ENCODE measurements at places on chromosomes 4 and X.
A peak's percentile ranks its signal among the peaks of the same experiment; 100 is the strongest.

DNA sequence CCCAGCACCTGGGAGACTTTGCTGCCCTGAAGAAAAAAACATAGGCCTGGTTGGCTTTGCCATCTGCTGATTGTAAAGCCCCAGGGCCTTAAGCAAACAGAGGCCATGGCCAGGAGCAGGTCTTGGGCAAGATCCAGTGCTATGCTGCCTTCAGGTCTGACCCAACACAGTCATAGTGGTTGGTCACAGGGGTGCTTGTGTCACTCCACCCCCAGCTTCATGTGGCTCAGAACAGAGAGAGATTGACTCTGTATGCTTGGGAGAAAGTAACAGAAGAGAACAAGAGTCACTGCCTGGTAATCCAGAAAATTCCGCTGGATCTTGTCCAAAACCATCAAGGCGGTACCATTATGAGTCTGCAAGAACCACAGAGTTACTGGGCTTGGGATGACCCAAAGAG lies 24.4 kb upstream of the SMARCA5 start:
- H3K4me3 ChIP-seq = no peak overlapping the region
- H3K27me3 ChIP-seq = no peaks in the 10 kb centered on the region
- H3K27ac ChIP-seq = no peak overlapping the region
- H3K4me1 ChIP-seq = no peaks in the 10 kb centered on the region

DNA sequence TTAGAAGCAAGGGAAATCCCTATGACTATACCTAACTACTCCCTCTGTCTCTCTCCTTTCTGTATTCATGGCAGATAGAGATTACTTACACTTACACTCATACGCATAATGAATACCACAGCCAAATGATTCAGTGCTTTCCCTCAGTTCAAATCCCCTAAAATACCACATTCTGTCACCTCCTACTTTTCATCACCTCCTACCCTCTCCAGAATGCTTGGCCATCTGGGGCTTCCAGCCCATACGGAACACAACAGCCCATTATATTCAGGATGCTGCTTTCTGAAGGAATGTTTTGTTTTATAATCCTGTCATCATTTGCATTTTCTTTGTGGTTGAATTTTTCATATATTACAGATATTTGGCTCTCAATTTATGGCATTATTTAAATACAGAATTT lies 361.6 kb downstream of the GRIA2 start:
- no peak overlapping the region for H3K27ac ChIP-seq
- no peaks in the 10 kb centered on the region for H3K36me3 ChIP-seq

- no peak overlapping the region for H3K4me3 ChIP-seq
- no peak overlapping the region for H3K27ac ChIP-seq
- no peaks in the 10 kb centered on the region for H3K27me3 ChIP-seq
- DNase-seq = no peak
- no peaks in the 10 kb centered on the region for H3K36me3 ChIP-seq
Observed at GRCh38 chrX:127404161-127404560, 584.6 kb downstream of the PRR32 start.

DNA sequence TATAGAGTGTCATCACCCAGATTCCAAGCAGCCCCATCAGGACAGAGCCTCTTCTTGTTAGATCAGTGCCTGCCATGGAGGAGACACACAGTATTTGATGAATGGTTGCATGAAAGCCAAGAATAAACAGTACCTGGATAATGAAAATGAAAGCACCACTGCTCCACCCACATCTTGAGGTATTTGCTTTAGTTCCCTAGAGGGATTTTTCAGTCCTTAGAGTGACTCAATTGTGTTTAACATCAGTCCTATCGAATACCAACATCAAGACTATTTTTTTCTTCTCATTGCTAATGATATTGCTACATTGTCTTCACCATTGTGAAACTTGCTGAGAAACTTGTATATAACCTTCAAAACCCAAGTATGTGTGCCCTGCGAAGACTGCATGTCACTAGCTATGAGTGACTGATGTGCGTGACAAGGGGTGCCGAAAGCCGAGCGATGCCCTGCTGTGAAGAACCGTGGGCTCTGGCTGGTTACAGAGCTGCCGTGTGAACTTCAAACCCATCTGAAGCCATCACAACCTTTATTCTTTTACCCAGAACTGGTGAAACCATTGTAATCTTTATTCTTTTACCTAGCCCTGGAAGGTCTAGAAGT lies 211.3 kb upstream of the FAT1 start:
- DNase-seq = peak; percentile 34
- H3K4me1 ChIP-seq = peaks cover 18% of the 10 kb centered on the region
- no peaks in the 10 kb centered on the region for H3K36me3 ChIP-seq
- no peaks in the 10 kb centered on the region for H3K27me3 ChIP-seq
- no peak overlapping the region for H3K4me3 ChIP-seq
- peak overlapping the region; percentile 41 for H3K27ac ChIP-seq

DNA sequence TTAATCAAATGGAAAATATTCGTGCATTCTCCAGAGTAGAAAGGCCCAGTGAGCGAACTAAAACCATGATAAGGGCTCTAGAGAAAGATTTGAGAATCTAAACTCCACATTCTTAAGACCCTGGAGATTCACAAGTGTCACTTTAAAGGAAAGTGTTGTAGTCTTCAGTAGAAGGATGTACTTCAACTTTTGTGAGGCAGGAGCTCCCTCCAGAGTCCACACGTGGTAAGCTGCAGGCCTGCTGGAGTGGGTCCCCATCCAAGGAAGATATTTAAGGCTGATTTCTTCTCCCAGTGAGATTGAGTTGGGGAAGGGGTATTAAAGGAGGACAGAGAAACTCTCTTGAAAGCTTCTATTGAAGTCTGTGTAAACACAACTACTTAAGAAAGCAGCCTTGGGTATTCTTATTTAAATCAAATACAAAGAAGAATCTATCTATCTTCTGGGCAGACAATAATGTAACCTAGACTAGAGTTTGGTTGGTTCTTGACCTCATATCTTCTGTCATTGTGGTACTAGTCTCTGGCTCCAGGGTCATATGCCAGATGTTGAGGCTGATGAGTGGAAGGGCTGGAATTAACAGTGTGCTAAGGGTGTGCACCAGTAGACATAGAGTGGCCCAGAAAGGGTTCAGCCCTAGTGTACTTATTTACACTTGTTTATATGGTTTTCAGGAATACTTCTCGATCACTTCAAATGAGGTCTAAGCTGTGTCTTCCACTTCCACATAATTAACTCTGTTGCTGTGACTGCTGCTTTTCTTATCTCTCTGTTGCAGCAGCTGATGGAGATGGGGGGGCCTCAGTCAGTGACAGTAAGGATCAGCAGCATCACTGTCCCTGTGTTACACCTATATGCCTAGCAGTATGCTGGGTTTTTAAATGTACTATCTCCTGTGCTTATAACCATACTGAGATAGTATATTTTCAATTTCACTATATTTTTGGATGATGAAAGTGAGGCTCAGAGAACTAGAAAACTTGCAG lies 76.1 kb downstream of the HMGB2 start:
- H3K27me3 ChIP-seq = no peaks in the 10 kb centered on the region
- no peaks in the 10 kb centered on the region for H3K36me3 ChIP-seq
- H3K4me1 ChIP-seq = no peaks in the 10 kb centered on the region

GRCh38 chr4:123481717-123482116 lies 85.1 kb downstream of the SPRY1 start:
- no peaks in the 10 kb centered on the region for H3K36me3 ChIP-seq
- no peak overlapping the region for H3K27ac ChIP-seq
- no peaks in the 10 kb centered on the region for H3K27me3 ChIP-seq
- no peak for DNase-seq
- H3K4me3 ChIP-seq = no peak overlapping the region

DNA sequence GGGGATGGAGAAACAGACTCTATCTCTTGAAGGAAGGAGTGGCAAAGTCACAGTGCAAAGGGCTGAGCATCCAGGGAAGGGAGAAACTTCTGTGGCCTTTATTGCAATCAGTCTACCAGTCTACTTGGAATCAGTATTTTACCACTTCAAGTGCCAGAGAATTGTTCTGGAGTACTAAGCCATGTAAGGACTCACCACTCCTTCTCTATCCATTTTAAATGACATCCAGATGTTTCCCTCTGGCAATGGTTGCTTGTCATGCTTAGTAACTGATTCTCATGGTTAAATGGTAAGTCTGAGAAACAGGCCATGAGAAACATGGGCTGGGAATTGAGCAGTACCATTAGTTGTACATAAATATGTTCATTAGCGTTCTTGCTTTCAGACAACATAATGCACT lies 21.1 kb upstream of the SMIM10 start:
- no peaks in the 10 kb centered on the region for H3K4me1 ChIP-seq
- DNase-seq = no peak
- H3K27ac ChIP-seq = no peak overlapping the region

GRCh38 chr4:88975958-88976774 lies 80.8 kb downstream of the FAM13A start:
- no peak overlapping the region for H3K4me3 ChIP-seq
- H3K36me3 ChIP-seq = no peaks in the 10 kb centered on the region
- DNase-seq = no peak

- no peak overlapping the region for H3K4me3 ChIP-seq
- H3K36me3 ChIP-seq = no peaks in the 10 kb centered on the region
- peak overlapping the region; percentile 12 for H3K27ac ChIP-seq
- DNase-seq = no peak
- no peaks in the 10 kb centered on the region for H3K4me1 ChIP-seq
- H3K27me3 ChIP-seq = no peaks in the 10 kb centered on the region
Observed at GRCh38 chr4:88738180-88738579, 40.6 kb upstream of the NAP1L5 start.

DNA sequence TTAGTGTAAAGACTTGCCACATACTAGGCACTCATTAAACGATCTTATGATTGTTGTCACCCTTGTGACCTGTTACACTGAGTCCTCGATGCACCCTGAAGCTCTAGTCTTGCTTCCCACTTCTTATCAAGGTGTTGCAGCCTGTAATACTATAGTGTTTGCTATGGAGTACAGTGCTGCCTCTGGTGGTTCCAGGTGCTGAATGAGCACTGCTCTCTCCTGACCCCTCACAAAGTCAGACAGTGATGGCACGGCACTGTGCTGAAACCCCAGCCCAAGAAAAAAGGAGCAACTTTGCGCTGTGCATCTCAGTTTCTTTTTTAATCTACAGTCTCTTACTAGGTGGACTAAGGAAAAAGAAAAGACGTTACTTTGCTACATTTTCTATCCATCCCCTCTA lies 106.3 kb downstream of the GC start:
- no peak overlapping the region for H3K27ac ChIP-seq
- H3K36me3 ChIP-seq = no peaks in the 10 kb centered on the region
- no peak overlapping the region for H3K4me3 ChIP-seq
- no peak for DNase-seq
- no peaks in the 10 kb centered on the region for H3K4me1 ChIP-seq

DNA sequence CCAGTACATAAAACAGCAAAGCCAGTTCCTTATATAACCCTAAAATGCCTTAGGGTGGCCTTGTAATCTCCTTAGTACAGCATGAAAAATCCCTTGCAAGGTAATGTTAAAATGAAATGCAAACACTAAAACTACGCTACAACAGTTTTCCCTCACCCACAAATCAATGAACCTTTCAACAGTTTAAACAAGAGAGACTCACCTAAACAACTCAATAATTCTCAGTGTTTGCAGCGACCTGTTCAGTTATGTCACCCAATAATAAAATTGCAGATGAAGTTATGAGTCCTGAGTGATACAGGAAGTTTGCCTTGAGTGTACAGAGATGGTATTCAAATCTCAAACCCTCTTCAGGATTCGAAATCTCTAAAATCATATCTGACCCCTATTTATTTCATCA lies 25.3 kb downstream of the TSPAN5 start:
- H3K4me3 ChIP-seq = no peak overlapping the region
- H3K27ac ChIP-seq = no peak overlapping the region
- H3K4me1 ChIP-seq = no peaks in the 10 kb centered on the region

DNA sequence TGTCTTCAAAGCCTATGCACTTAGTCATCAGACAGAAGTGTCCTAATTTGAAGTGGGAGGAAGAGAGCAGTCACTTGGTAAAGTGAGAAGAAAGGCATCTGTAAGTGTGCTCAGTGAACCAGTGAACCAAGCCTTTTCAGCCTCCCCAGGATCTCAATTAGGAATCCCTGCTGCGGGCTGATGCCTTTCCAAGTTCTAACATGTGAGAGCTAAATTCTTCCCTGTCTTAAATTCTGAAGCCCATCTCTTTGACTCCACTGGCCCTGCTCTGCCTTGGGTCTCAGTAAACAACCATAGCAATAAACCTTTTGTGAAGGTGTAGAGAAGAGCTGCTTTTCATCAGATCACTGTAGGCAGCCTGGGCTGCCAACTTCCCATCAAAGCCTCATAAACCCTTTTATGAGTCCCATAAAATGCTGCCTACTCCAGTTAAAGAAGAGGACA lies 701.2 kb upstream of the LCORL start:
- H3K27me3 ChIP-seq = no peaks in the 10 kb centered on the region
- no peaks in the 10 kb centered on the region for H3K4me1 ChIP-seq
- no peak overlapping the region for H3K27ac ChIP-seq
- H3K36me3 ChIP-seq = no peaks in the 10 kb centered on the region

DNA sequence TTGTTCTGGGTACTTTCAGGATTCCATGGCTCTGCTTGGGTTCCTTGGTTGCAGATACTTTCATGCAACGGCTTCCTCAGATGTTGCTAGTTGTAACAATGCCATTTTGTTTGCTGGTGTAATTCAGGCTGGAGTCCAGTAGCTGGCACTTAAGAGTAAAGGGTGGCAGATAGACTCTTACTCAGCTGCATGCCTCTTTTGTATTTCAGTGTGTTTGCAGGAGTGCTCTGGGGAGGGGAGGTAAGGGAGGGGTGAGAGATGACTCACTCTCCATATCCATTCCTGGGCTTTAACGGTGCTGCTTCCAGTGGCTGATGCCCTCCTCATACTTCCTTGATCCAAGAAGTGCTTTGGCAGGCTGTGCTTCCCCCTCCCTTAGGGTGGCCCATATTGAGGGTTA lies 155.2 kb downstream of the ZNF330 start:
- H3K36me3 ChIP-seq = no peaks in the 10 kb centered on the region
- no peak overlapping the region for H3K27ac ChIP-seq
- no peak overlapping the region for H3K4me3 ChIP-seq
- peak; percentile 32 for DNase-seq

- peaks cover 2% of the 10 kb centered on the region for H3K4me1 ChIP-seq
- H3K27me3 ChIP-seq = peaks cover 4% of the 10 kb centered on the region
- no peak for DNase-seq
- H3K27ac ChIP-seq = no peak overlapping the region
- H3K4me3 ChIP-seq = no peak overlapping the region
- no peaks in the 10 kb centered on the region for H3K36me3 ChIP-seq
Observed at GRCh38 chr4:2046031-2046961, 12.8 kb upstream of the NAT8L start.

DNA sequence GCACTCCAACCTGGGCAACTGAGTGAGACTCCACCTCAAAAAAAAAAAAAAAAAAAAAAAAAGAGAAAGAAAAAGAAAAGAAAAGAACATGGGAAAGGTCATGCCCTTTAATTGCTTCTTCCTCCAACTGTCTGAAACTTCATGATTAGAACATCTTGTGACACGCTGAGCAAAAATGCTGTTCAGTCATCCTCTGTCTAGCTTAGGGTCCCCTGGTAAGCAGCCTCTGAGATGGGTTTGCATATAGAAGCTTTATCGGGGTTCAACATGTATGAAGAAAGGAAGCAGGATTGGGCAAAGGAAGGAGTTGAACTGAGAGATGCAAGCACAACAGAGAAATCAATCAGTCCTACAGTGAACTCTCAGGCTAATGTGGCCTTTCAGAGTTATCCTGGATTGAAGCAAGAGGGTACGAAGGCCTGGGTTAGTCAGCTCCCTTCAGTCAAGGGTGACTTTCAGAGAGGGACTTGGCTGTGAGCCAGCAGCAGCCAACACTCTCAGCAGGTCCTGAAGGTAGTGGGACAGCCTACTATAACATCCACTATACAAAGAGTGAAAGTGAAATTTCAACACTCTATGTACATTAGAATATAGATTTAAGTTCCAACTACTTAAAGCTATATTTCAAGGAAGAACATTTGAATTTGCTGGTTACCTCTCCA lies 11.4 kb downstream of the MAOB start:
- H3K27me3 ChIP-seq = no peaks in the 10 kb centered on the region
- no peak overlapping the region for H3K4me3 ChIP-seq
- no peaks in the 10 kb centered on the region for H3K36me3 ChIP-seq
- peaks cover 5% of the 10 kb centered on the region for H3K4me1 ChIP-seq
- DNase-seq = no peak

All from hepatocyte (in vitro differentiated cells).